ENCODE measurements at places on chromosomes 3 and 15.

GRCh38 chr3:153768561-153769469 lies 352.4 kb upstream of the ARHGEF26 start:
- DNase-seq, result peak; percentile 24

- no peak for DNase-seq
Measured at GRCh38 chr3:110894574-110894973, 177.0 kb upstream of the NECTIN3 start.

DNA sequence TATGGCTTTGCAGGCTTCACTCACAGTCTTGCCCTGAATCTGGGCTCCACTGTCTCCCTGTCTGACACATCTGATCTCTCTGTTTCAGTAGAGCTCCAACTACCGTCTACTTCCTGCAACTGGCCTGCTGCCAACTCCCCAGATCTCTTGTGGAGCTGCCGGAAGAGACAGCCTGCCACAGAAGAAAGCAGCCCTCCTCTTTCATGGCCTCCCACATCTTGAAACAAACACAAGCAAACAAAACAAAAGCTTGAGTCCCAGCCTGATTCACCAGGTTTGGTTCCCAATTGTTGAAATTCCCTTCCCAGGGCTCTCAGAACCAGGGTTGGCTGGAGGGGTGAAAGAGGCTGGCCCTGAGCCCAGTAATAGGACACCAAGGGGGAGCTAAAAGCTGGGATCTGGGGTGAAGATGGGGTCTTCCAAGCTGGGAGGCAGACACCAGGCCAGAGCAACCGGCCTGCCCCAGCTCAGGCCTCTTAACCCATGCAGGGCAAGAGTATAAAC lies 55.3 kb upstream of the CA12 start:
- peak; percentile 62 for DNase-seq

DNA sequence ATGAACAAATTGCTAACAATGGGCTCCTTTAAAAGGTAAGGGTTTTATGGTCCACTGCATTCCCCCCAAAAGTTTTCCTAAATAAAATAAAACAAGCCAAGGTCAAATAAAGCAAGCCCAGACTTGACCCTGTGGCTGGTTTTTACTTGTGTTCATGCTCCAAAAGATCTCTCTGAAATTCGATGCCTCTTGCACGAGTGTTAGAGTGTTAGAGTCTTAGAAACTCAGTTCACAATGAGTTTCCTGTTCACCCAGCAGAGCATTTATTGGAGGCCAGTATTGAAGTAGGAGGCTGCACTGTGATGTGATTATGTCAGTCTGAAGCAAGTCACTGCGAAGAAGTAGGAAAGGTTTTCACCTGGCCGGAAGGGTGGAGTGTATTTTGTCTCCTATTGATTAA lies 59.9 kb upstream of the LRTM1 start:
- no peak for DNase-seq

- DNase-seq, result no peak
Measured at GRCh38 chr3:13046569-13047274, 26.5 kb downstream of the IQSEC1 start.

- no peak for DNase-seq
Measured at GRCh38 chr3:143977341-143978262, 6.0 kb downstream of the DIPK2A start.

DNA sequence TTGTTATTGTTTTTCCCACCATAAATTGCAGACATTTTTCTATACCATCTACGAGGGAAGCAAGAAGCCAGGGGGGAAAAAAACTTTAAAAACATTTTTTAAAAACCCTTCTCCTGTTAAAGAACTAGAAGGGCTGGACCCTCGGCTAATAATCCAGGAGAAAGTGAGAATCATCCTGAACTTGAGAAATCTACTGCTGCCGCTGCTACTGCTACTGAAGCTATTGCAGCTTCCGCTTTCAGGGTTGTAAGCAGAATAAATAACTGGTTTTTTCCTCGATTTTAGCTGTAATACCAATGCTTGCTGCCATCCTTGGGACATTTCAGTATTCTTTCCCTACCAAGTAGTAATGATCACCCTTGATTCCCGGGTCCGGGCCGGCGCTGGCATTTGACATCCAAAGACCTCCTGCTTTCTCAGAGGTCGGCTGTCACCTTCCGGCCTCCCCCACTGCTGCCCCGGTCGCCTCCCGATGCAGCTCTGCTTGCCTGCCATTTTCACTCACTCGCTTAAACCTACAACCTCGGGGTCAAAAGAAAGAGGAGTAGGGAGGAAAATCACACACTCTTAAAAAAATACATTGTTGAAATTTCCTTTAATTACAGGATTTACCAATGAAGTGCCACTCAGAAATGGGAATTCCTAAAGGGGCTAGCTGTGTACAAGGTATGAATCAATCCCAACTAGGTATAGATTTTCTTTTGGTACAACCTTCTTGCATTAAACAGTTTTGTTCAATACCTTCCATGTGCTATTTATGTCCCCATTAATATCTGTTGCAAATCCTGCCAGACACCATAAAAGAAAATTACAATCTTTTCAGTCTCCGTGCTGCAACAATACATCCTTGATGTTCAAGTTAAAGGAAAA lies 674 bp upstream of the MECOM start:
- no peak for DNase-seq

DNA sequence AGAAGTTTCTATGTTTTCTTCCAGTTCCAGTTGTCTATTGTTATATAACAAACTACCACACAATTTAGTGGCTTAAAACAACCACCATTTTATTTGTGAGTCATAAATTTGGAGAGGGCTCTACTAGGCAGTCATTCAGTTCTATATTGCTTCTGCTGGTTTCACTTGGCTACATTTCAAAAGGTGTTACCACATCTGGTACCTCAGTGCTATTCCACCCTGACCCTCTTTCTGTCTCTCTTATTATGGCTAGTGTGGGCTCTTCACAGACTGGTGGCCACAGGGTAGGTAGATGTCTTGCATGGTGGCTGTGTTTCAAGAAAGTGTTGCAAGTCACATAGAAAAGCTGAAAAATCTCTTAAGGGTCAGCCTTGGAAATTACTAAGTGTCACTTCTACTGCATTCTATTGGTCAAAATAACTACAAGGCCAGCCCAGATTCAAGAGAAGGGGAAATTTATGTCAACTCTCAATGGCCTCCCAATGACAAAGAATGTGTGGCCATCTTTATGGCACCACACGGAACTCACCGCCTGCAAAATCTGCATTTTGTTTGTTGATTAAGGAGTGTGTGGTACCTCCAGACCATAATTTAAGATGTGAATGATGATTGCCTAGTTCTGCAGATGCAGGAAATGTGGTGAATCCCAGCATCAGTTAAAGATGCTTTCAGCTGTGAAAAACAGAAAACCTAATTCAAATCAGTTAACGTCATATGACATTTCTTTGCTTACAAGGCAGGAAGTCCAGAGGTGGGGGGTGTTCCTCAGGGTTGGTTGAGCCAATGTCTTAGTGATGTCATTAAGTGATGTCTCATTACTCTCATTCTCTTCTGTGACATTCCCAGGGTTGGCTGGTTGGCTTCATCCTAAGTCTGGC lies 105.8 kb upstream of the RASGRP1 start:
- DNase-seq, result peak; percentile 71

DNA sequence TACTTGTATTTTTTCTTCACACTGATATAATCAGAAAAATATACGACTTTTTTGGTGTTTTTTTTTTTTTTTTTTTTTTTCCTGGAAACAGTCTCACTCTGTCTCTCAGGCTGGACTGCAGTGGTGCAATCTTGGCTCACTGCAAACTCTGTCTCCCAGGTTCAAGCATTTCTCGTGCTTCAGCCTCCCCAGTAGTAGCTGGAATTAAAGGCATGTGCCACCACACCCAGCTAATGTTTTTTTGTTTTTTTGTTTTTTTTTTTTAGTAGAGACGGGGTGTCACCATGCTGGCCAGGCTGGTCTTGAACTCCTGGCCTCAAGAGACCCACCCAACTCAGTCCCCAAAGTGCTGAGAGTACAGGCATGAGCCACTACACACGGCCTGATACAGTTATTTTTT lies 20.8 kb upstream of the DNAAF4 start:
- DNase-seq, result no peak

- DNase-seq, result no peak
Measured at GRCh38 chr15:88255484-88256278, 858 bp downstream of the NTRK3 start.

GRCh38 chr15:48992545-48992944 lies 28.8 kb upstream of the SHC4 start:
- no peak for DNase-seq

DNA sequence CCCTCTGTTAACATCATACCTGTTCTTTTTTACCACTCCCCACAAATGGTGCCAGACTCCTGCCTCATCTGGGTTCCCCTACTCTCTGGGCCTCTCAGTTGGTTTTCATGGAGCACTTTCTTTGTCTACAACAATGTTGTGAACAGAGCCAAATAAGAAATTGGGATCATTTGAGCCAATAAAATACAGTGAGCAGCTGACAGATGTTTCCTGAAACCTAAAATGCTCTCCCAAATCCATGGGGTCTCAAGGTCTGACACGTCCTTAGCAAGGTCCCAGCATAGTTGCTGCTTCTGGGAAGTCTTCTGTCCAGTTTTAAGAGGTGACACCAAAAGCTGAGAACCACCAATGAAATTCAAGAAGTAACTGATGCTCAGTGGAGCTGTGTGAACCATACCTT lies 1.7 kb downstream of the NMNAT3 start:
- DNase-seq, result no peak

- no peak for DNase-seq
Measured at GRCh38 chr3:188947401-188948280, 224.1 kb upstream of the TPRG1 start.

GRCh38 chr15:53962646-53963561 lies 15.3 kb upstream of the UNC13C start:
- DNase-seq, result no peak

DNA sequence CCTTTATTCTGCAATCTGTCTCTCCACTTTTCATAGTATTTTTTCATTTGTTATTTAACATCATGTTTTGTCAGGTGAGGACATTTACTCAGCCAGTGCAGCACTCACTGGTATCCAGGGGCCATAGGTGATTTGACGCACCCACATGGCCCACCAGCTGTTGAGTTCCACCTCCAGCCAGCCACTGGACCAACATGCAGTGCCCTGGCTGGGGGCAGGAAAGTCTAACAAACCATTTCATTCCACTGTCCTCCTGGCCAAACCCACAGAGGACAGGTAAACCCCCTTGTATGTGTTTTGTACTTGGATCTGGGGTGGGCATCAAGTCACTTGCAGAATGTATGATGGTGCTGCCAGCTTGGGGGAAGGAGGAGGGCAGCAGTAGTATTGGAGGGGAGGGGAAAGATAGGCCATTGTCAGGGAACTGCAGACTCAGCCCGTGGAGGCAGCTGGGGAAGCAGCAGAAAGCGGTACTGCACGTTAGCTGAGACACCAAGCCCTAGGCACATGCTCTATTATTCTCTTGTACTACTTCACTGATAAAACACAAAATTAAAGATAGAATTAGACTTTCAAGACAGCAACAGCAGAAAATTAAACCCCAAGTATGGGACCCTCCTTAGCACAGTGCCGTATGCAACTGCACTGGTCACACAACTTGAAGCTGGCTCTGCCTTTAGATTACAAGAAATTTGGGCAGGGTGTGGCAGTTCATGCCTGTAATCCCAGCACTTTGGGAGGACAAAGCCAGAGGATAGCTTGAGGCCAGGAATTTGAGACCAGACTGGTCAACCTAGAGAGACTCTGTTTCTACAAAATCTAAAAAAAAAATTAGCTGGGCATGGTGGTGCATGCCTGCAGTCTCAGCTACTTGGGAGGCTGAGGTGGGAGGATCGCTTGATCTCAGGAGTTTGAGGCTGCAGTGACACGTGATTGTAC lies 15.4 kb upstream of the RPL24 start:
- DNase-seq, result no peak

DNA sequence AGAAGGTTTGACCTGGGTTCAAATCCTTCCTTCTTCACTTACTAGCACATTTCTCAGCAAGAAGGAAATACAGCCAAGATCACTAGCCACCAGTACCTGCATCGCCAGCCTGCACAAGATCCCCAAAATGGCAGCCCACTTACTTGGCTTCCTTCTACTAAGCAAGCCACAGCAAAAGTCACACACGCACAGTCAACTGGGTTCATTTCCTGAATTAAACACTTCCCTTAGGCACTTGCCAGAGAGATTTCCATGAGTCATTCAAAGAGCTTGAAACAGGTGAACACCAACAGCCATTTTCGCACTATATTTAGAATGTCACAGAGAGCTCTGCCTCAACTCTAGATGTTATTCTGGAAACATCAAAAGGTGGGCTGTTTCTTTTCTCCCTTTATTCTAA lies 42.6 kb downstream of the MGLL start:
- no peak for DNase-seq

DNA sequence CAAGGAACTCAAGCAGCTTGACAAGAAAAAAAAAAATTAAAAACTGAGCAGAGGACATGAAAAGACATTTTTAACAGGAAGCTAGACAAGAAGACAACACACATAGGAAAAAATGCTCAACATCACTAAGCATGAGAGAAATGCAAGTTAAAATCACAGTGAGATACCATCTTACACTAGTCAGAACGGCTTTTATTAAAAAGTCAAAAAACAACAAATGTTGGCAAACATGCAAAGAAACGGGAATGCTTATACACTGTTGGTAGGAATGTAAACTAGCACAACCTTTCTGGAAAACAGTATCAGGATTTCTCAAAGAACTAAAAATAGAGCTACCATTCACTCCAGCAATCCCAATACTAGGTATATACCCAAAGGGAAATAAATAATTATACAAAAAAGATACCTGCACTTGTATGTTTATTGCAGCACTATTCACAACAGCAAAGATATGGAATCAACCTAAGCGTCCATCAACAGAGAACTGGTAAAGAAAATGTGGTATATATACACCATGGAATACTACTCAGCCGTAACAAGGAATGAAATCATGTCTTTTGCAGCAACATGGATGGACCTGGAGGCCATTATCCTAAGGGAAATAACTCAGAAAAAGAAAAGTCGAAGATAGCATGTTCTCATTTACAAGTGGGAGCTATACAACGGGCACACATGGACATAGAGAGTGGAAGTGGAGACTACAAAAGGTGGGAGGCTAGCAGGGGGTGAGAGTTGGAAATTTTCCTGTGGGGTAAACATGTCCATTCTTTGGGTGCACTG lies 5.2 kb downstream of the GOLIM4 start:
- no peak for DNase-seq

GRCh38 chr15:62849316-62850106 lies 193.0 kb upstream of the TPM1 start:
- no peak for DNase-seq

- no peak for DNase-seq
Measured at GRCh38 chr3:154981201-154981600, 98.9 kb upstream of the MME start.

DNA sequence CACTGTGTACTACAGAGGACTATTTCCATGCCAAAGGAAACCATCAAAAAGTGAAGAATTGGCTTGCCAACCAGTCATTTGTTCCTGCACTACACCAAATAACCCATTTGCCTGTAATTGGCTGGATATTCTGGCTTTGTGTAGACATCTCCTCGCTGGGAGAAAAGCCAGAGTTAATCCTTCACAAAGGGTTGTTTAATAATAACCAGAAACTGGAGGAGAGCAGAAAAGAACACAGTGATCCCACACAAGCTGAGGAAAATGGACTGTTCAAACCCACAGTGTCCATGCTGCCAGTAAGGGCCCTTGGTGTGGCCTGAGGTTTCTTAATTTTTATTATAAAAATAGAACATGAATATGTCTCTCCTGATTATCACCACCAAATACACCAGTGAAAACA lies 294.0 kb downstream of the RORA start:
- DNase-seq, result no peak

All from effector CD4-positive, alpha-beta T cell (primary cell).